ENCODE measurements at places on chromosomes 7 and 10.

DNA sequence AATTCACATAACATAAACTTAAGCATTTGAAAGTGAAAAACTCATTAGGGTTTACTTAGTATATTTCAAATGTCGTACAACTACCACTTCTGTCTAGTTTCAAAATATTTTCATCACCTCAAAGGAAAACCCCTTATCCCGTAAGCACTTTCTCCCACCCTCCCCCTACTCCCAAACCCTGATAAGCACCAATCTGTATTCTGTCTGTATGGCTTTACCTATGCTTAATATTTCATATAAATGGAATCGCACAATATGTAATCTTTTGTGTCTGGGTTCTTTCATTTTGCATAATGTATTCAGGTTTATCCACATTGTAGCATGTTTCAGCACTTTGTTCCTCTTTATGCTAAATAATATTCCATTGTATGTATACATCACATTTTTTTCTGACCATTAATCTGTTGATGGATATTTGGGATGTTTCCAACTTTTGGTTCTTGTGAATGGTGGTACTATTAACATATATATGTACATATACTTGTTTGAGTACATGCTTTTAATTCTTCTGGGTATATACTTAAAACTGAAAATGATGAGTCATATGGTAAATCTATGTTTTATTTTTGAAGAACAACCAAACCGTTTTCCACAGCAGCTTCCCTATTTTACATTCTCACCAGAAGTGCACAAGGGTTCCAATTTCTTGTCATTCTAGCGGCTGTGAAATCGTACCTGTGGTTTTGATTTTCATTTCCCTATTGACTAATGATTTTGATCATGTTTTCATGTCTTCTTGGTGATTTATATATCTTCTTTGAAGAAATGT lies 6.2 kb upstream of the STARD3NL start:
- DNase-seq: no peak

DNA sequence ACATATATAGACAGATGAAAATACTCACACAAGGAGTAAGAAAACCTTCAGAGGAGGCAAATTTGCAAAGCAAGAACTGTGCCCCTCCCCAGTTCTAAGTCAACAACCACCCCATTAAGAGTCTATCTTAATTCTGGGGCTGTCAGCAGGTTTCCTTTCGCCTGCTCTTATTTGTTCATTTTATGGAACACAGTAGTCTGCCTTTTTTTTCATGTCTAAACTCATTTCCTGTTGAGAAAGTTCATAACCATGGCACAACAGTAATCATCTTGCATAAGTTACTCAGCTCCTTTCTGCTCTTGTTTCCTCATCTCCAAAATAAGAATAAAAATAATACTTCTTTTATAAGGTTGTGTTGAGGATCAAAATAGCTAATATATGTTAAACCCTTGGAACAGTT lies 25.8 kb upstream of the AMPH start:
- no peak for DNase-seq

DNA sequence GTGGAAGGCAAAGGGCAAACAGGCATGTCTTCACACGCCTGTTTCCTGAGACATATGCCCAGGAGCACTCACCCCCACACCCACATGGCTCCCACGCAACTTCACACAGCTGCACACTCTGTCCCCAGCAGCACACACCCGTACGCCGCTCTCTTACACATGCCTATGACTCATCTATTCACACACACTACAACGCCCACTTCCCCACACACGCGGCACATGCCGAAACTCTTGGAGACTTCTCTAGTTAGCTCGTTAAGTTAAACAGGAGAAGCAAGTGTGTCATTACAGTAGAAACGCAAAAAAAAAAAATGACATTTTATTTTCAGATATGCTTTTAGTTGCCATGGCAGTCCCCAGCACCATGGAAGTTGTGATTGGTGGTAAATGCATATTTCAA lies 6.7 kb downstream of the CALN1 start:
- no peak for DNase-seq

GRCh38 chr10:15579605-15580004 lies 140.1 kb downstream of the ITGA8 start:
- no peak for DNase-seq

- DNase-seq: no peak
Observed at GRCh38 chr7:158988302-158988862, 132.0 kb downstream of the DYNC2I1 start.

DNA sequence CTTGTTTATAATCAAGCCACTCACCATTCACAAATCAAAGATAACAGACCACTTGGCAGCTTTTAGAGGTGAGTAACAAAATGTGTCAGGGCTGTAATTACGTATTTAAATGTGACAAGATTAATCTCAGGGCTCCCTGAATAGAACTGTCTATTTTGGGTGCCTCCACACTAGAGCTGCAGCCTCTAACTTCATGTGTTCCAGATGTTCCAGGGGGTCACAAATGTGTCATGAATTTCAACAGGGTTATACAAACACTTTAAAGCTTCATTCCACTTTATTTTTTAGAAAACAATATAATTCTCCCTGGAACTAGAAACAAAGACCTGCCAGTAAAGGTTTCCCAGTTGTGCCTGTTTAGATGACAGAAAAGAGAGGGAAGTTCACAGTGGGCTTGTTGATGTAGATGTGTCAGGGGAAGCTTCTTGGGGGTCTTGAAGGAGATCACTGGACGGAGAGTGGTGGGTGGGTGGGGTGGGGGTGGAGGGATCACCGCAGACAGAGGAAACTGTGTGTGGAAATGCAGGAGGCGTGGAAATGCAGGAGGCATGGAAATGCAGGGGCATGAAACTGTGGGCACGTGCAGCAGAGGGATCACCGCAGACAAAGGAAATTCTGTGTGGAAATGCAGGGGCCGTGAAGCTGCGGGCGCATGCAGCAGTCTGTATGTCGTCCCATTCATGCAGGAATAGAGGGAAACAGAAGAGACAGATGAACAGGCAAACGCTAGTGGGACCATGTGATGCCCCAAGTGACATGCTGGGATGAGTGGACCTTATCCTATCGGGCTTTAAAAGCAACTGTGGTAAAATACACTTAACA lies 42.0 kb upstream of the TRIL start:
- DNase-seq: no peak

- DNase-seq: no peak
Observed at GRCh38 chr7:117251687-117252086, 71.2 kb downstream of the WNT2 start.

- no peak for DNase-seq
Observed at GRCh38 chr10:43093423-43094076, 16.7 kb downstream of the RET start.

DNA sequence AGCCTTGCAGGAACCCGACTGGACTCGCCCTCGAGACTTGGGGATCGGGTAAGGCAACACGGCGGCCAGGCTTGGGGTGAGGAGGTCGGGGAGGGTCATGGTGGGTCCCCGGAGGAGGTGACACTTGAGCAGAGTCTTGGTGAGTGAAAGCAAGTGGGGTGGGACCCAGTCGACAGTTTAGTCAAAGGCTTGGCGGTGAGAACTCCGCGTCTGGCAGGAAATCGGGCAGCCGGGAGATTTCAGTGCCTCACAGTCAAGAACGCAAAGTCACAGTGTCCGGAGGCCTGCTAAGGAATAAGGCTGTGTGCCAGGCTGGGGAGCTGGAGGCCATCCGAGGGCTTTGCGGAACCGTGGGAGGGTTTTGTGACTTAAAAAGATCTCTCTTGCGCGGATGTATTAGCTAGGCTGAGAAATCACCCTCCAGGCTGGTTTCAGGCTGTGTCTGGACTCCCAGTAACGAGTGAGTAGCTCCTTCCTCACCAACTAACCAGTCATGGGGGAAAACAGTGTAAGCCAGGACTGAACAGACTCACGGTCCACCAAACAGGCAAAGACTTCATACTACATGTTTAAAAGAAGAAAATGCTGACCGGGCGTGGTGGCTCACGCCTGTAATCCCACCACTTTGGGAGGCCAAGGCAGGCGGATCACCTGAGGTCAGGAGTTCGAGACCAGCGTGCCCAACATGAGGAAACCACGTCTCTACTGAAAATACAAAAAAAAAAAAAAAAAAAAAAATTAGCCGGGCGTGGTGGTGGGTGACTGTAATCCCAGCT lies 613 bp downstream of the AP5Z1 start:
- DNase-seq: no peak

GRCh38 chr7:30119890-30120577 lies 14.8 kb upstream of the MTURN start:
- DNase-seq: no peak

GRCh38 chr10:92291921-92292845 lies 1.2 kb downstream of the MARCHF5 start:
- DNase-seq: no peak

- no peak for DNase-seq
Observed at GRCh38 chr7:37116093-37116701, 332.5 kb downstream of the ELMO1 start.

GRCh38 chr7:51647931-51648351 lies 331.3 kb upstream of the COBL start:
- DNase-seq: no peak

DNA sequence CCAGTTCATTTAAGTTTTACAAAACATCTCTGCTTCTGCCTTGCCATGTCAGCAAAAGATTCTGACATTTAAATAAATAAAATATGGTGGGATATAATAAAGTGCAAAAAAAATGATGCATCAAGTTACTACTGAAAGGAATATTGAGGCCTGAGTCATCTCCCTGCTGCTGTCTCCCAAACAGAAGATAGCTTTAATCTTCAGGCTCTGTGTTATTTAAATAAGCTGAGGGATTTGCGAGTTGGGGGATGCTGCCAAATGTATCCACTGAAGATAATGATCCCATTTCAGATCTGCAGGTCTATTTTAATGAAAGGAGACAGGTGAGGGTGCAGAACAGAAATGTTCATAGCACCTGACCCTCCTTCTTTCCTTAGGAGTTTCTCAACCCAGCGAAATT lies 720.8 kb downstream of the AUTS2 start:
- no peak for DNase-seq

GRCh38 chr10:78476156-78476555 lies 442.5 kb downstream of the RPS24 start:
- no peak for DNase-seq

GRCh38 chr10:120630266-120630665 lies 173.2 kb downstream of the PLPP4 start:
- no peak for DNase-seq

DNA sequence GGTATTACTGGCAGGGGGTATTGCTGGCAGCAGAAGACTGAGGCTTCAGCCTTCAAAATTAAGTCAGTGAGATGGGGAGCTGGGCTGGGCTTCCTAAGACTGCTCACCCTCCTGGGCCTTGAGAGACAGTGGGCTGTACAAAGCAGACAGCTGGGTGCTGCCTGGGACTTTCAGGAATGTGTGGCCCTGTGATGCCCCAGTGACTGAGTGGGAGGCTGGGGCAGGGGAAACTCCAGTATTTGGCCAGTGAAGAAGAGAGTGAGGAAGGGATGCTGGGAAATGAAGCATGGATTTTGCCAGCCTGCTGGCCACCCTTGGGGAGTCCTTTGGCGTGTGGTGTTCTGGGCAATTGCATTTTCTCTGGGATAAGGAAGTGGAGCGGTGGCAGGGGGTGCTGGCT lies 442 bp downstream of the ANKRD2 start:
- DNase-seq: no peak

GRCh38 chr7:129742256-129742655 lies 130.7 kb downstream of the NRF1 start:
- no peak for DNase-seq

DNA sequence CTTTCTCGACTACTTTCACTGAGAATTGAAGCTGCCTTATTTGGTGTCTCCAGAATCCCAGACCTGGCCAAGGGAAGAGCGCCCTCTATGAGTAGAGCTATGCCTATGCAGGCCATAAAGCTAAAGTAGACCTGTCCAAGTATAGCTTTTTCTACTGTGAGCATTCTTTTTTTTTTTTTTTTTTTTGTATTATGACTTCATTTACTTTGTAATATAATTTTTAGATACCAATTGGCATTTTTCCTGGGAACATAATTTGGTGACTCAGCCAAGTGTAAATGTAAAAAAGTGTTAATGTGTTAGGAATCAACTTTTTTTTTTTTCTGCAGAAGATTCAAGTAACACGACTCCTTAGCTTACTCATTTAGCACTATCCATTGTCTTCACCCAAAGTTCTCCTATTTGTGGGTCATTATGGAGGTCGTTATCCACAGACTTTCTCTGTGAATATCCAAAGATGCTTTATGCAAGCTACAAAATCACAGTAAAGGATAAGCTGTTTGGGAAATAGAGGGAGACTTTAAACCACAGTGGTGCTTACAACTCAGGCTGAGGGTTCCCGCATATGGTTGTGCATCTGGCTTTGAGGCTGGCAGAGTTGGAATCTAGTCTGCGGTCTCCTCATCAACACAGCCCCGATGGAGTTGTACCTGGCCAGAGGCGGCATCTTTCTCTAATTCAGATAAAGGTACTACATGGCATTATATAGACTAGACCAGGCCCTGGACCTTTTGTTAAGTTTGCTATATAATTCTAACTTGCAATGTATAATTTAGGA lies 1040.2 kb upstream of the SORCS1 start:
- DNase-seq: no peak

DNA sequence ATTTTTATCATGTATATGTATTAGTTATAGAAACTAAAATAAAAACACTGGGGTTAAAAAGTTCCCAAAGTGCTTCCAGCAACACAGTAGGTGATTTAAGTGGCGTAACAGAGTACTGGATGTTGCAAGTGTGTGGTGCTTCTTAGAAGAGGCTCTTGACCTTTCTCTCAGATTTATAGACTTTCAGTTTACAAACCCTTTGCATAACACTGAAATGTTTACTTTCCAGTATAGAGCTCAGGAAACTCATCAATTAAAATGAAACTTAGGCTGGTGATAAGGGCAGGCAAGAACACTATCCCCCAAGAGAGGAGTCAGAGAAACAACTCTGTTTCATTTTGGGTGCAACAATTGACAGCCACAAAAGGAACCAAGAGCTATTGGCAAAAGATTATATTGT lies 27.5 kb upstream of the SMC3 start:
- no peak for DNase-seq

GRCh38 chr7:41641011-41641664 lies 61.8 kb downstream of the INHBA start:
- no peak for DNase-seq

- no peak for DNase-seq
Observed at GRCh38 chr10:58993480-58994221, 182.8 kb upstream of the PHYHIPL start.

- DNase-seq: no peak
Observed at GRCh38 chr7:74216361-74216761, 6.6 kb downstream of the LAT2 start.

Data from vagina (tissue), 2 donors.